Right ventricle myocardium inferior (tissue), 1 donor: ENCODE measurements at places on chromosomes 1 and 21. TPM values are rescaled to one million over a fixed set of nuclear protein-coding genes. Genes with fewer than 3 reads are reported as not detected.

STUM gene
- total RNA-seq = 1.4 TPM

CFAP57 gene
- not detected for total RNA-seq

REN gene
- total RNA-seq = not detected

RNASEL gene
- total RNA-seq = 2.9 TPM

RUNX3 gene
- 1.8 TPM for total RNA-seq

C1orf116 gene
- total RNA-seq = 1.2 TPM

ZBTB8A gene
- total RNA-seq = 2.8 TPM

BGLAP gene
- total RNA-seq = 0.32 TPM

CD164L2 gene
- total RNA-seq = not detected

ASTN1 gene
- total RNA-seq = 0.35 TPM

SLC44A5 gene
- total RNA-seq = 1.8 TPM

LENEP gene
- not detected for total RNA-seq

LCE1F gene
- total RNA-seq = not detected

CRABP2 gene
- not detected for total RNA-seq

CR1 gene
- 2.9 TPM for total RNA-seq

PDE9A gene
- total RNA-seq = 3.4 TPM

DSCAM gene
- total RNA-seq = not detected

CD1D gene
- 1.5 TPM for total RNA-seq

CFHR5 gene
- not detected for total RNA-seq
